ENCODE measurements at places on chromosomes 7 and 10.

DNA sequence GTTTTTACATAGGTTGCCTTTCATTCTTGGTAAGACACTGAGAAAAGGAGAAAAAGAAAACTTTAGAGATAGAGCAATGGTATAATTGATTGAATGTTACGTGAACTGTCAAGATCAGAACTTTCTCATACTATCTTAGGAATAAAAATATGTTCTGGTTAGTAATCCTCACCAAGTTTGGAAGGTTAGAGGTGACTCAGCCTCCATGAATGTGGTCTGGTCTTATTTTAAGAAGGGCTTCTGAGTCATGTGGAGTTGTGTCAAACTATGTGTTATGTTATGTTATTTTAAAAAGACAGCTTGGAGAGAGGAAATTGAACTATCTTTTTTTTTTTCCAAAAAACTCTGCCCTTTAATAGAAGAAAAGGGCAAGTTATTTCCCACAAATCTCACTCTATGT is 458.6 kb upstream of the KLF6 start:
- peak; percentile 21 for DNase-seq

- peak; percentile 12 for DNase-seq
These were observed 70.4 kb upstream of the APBB1IP start for GRCh38 chr10:26367771-26368170.

- no peak for DNase-seq
These were observed 1.4 kb downstream of the NUDT1 start for GRCh38 chr7:2243458-2243857.

- no peak for DNase-seq
These were observed 115.4 kb upstream of the ETV1 start for GRCh38 chr7:14104861-14105260.

DNA sequence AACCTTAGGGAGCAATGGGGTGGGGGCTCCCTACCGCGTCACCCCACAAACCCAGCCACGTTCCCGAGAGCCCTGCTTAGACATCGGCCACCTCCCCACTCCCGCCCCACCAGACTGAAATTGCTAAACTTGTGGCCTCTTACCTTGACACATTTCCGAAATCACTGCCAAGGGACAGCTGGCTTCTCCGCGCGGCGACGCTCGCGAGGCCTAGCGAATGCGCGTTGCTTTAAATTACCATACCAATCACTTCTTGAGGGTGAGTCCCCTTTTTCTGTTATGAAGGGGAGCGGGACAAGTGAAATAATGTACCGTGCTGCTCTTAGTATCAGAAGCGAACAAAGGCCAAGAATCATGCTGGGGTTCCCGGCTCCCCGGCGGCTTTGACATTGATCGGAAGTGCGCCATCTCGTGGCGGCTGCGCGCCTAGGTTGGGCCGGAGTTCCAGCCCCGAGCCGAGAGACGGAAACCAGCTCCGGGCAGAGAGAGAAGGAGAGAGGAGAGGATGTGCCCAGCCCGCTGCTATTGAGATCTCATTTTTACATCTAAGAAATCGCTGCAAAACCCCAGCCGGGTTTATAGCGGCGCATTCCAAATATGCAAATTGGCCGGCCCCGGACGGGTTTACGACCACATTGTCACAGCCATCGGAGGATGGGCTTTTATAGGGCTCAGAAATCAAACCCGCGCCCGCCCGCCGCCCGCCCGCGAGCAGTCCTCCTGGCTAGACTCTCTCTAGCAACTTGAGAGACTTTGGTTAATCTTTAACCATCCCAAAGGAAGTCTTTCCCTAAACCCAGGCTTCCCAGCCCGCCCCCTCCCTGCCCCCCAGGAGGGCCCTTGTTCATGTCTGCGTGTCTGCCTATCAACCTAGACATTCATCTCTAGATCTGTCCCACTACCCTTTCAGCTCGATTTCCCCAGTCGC is 5.3 kb downstream of the HOXA11 start:
- DNase-seq: peak; percentile 53

DNA sequence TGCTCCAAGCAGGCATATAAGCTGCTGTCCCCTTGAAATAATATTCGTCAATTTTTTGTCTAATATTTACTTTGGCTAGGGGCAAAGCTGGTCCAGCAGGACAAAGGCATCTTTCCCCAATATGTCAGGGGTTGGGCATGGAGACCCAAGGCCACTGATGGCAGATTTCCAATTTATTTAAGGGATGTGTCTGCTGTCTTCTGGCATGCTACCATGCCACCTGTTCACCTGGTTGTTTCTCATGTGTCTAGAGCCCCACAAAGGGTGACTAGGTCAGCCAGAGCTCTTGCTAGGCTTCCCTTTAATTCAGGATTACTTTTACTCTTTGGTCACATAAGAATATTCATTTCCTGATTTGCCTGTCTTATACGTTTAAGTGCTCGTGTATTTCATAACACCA is 22.1 kb upstream of the SYPL1 start:
- no peak for DNase-seq

All from CD4-positive, alpha-beta T cell treated with Interleukin-2 at 100 ng/mL for 4 hours (primary cell).